ENCODE measurements at places on chromosomes 13 and 19.

DNA sequence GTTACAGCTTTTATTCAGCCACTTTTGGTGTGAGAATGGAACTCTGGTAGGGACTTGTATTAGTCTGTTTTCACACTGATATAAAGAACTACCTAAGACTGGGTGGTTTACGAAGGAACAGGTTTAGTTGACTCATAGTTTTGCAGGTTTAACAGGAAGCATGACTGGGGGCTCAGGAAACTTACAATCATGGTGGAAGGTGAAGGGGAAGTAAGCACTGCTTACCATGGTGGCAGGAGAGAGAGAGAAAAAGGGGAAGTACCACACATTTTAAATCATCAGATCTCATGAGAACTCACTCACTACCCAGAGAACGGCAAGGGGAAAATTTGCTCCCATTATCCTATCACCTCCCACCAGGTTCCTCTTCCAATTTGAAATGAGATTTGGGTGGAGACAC is 942.2 kb downstream of the PCDH17 start:
- no peak for DNase-seq

- no peak for DNase-seq
Observed at GRCh38 chr13:43266936-43267615, 243.7 kb downstream of the DNAJC15 start.

- DNase-seq, result no peak
Observed at GRCh38 chr19:13493516-13494310, 12.6 kb downstream of the CACNA1A start.

DNA sequence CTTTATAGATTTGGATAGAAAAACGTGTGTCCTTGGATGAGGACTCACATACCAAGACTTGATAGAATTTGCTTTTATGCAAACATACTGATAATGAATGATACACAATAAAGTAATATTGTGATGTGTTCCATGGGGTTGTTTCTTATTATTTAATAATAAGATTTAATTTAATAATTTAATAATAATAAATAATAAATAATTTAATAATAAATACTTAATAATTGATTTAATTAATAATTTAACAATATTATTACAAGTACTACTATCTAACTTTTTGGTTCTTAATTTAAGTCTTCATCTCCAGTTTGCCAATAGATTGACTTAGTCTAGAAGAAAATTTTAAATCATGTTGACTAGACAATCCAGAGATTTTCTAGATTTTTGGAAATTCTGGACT is 909.2 kb upstream of the PCDH20 start:
- no peak for DNase-seq

DNA sequence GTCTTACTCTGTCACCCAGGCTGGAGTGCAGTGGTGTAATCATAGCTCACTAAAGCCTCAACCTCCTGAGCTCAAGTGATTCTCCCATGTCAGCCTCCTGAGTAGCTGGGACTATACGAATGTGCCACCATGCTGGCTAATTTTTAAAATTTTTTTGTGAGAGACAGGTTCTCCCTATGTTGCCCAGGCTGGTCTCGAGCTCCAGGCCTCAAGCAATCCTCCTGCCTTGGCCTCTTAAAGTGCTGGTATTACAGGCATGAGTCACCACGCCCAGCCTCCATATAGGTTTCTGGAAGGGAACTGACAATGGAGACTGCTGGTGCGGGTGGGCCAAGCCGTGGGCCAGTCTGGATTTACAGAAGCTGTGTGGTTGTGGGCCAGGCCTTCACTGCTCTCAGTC is 189.2 kb downstream of the URI1 start:
- DNase-seq, result no peak

Measured in thoracic aorta (tissue), 2 donors.